ENCODE measurements at places on chromosomes 13 and 19.

DNA sequence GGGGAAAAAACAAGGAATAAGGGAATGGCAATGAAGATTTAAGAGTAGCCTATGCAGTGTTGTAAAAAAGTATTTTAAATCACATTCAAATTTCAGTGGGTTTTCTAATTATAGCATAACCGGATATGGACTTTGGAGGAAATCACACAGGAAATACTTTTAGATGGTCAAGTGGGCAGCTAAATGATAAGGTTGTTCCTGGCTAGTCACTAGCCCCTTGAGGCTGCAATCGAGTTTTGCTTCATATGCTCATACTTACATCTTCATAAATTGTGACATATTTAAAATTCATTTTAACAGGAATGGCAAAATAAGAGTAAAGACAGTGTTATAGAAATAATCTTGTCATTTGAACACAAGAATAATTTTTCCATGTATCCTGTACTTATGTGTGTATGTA, 88.9 kb downstream of the WDFY2 start:
- no peak for DNase-seq

DNA sequence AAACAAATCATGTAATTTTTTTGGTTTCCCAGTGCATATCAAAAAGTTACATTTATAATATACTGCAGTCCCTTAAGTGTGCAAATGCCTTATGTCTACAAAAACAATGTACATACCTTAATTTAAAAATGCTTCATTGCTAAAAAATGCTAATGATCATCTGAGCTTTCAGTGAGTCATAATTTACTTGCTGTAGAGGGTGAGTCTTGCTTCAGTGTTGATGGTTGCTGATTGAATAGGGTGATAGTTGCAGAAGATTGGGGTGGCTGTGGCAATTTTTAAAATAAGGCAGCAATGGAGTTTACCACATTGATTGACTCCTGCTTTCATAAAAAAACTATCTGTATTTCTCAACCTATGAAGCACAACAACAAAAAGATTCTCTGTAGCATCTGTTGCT, 613.9 kb downstream of the TBC1D4 start:
- no peak for DNase-seq

- peak; percentile 88 for DNase-seq
Observed at GRCh38 chr13:101917833-101918661, 465.6 kb downstream of the ITGBL1 start.

GRCh38 chr13:21606251-21606650, 2.3 kb upstream of the MICU2 start:
- DNase-seq: no peak

DNA sequence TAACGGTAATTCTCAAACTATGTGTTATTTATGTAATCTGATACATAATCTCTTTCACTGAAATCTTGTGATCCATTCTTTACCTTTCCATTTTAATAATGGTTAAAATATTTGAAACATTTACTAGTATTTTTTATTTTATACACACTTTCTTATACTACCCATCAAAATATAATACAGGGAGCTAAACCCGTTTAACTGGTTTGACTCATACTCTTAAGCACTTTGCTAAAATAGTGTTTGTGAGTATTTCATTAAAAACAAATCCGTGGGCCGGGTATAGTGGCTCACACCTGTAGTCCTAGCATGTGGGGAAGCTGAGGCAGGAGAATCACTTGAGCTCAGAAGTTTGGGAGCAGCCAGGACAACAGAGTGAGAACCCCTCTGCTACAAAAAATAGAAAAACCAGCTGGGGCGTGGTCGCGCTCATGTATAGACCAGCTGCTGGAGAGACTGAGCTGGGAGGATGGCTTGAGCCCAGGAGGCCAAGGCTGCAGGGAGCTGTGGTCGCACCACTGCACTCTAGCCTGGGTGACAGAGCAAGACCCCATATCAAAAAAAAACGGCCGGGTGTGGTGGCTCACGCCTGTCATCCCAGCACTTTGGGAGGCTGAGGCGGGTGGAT, 43.8 kb upstream of the DCUN1D2 start:
- DNase-seq: no peak

DNA sequence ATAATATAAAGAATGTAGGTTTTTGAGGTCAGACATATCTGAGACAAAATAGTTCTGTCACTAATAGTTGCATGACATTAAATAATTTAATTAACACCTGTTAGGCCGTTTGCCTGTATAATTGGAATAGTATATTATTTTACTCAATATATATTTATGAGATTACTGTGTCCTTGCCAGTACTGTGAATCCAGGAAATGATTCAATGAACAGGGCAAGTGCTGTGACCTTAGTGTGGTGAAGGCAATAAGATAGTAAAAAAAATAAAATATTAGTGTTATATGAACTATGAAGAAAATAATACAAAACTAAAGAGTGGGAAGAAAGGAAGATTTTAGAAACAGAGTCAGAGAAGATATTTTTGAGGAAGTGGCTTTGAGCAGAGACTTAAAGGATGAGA, 403.7 kb downstream of the PCDH9 start:
- DNase-seq: no peak

- DNase-seq: no peak
Observed at GRCh38 chr19:45470762-45471081, 2.9 kb downstream of the FOSB start.

GRCh38 chr13:60654415-60654814, 257.4 kb downstream of the TDRD3 start:
- peak; percentile 0 for DNase-seq

DNA sequence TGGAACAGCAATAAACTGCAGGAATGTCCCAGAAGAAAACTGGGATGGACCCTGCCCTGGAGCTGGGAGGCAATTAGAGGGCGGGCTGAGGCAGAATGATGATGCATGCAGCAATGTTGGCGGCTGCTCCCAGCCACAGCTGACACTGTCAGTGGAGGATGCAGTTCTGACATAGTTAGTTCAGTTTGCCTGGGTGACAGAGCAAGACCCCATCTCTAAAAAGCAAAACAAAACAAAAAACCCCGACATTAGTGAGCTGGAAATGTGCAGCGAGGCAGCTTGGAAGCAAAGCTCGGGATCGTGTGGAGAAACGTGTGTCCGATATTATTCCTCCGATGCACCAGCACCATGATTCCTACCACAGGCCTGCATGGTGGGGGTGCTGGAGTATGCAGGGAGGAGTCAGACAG, 110.1 kb upstream of the UQCRFS1 start:
- DNase-seq: no peak

DNA sequence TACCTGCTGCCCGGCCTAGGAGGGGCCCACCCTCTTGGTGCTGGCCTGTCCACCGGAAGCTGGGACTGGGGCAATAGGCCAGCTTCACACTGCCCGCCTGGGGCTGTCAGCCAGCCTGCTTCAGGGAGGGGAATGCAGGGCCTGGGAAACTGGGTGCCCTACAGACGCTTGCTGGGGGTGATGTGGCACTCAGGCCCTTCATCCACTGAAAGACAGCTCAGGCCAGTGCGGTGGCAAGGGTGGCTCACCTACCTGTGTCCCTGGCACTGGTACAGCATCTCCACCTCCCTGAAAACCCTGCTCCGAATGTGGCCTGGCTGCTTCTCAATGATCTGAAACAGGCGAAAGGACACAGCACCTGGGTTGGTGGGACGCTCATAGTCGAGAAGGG, 7.8 kb downstream of the MKNK2 start:
- no peak for DNase-seq

DNA sequence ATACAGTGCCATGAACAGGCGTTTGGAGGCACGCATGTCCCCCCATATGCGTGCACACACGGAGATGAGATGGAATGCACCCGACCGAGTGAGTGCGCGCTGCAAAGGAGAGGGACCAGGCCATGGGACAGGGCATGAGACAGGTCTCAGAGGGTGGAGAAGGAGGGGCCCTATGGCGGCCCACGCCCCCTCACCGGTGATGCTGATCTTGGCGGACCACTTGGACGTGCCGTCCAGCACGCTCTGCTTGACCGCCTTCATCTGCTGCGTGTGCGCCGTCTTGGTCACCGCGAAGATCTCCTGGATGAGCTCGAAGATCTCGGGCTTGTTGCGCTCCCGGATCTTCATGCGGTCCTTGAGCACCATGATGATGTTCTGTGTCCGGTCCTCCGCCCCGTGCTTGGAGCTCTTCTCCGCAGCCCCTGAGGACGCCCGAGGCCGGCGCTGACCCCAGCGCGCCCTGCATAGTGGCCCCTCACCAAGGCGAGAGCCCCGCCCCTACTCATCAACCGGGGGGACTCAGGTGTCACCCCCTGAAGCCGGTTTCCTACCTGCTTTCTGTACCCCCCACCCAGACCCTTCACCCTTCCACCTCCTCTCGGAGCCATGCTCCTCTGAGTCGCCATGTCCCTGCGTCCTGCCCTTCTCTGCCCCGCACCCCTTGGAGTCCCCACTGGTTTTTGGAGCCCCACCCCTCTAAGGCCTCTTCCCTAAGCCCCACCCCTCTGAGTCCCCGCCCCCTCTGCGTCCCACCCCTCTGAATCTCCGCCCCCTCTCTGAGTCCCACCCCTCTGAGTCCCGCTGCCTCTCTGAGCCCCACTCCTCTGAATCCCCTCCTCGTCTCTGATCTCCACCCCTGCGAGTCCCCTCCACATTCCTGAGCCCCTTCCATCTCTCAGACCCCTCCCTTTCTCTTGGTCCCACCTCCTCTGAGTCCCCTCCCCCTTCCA, 40.8 kb downstream of the UNC13A start:
- no peak for DNase-seq

GRCh38 chr13:81207636-81208035, 866.7 kb upstream of the SPRY2 start:
- DNase-seq: no peak

DNA sequence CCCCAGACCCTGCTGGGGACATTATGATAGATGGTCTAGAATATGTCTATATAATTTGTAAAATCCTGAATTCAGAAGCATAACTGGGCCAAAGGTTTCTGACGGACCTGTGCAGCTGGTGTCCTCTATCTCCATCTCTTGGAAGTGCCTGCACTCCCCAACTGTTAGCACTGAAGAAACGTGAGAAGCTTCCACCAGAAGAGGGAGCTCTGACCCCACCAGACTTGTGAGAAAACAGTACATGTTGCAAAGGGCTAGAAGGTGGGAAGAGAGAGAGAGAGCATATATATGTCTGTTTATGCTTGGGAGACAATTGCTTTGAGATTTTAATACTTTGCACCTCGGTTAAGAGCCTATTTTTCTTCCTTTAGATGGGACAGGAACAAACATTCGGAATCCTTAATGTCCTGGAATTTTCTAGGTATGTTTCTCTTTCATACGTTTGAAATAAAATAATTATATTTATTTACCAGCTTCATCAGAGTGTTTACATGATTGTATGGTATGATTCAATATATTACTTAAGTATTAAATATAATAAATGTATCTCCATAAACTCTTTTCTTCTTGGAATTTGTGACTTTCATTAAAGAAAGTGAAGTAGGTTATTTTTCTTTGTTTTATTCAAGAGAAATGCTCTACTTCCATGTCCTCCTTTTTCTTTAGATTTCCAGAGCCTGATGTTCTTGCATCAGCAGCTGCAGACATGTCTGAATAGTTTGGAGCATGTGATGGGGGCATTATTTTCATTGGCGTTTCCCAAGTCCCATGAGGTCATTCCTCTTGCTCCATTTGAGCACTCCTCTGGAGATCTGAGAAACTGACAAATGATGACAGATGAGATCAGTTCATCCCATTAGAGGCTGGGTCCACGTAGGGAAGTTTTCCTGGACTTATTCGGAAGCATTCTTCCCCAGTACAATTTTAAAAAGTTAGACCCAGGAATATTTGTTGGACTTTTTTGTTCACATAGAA, 202.9 kb downstream of the ATP8A2 start:
- peak; percentile 77 for DNase-seq

- DNase-seq: no peak
Observed at GRCh38 chr19:7607874-7608560, 12.4 kb downstream of the CAMSAP3 start.

DNA sequence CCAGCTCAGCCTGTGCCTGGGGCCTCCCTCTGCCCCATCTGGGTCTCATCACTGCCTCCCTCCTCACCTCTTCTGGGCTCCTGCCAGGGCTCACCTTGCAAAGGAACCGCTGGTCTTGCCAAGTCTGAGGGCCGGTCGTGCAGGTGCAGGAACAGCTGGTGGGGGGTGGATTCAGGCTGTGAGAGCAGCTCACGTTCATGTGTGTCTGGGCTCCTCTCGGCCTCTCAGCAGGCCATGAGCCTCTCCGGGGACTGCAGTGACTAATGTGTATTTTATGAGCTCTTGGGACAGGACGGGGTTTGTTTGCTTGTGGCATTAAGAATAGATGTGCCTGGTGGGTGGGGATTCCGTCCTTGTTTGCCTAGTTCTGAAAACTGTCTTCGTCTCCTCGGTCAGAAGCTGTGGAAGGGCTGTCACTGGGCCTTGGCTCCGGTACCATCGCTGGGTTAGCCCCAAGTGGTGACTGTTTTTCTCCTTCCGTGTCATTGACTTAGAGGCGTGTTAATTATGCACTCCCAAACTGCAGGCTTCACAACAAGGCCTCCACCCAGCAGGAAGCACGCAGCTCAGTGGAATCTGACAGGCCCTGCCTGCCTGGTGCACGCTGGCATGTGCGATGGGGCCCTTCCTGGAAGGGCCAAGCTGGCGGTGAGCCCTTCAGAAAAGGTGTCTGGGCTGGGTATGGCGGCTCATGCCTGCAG, 77.6 kb downstream of the KDM4B start:
- peak; percentile 96 for DNase-seq

DNA sequence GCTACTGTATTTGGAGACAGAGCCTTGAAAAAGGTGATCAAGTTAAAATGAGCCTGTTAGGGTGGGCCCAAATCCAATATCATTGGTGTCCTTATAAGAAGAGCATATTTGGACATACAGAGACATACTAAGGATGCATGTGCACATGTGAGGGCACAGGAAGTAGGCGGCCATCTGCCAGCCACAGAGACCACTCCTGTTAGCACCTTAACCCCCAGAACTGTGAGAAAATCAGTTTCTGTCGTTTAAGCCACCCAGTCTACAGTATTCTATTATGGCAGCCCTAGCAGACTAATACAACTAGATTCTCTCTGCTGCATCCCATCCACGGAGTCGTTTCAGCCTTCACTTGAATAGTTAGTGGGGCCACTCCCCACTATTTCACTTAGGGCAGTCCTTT, 39.4 kb upstream of the DGKH start:
- DNase-seq: no peak

GRCh38 chr13:53326716-53327115, 298.1 kb downstream of the OLFM4 start:
- DNase-seq: no peak

DNA sequence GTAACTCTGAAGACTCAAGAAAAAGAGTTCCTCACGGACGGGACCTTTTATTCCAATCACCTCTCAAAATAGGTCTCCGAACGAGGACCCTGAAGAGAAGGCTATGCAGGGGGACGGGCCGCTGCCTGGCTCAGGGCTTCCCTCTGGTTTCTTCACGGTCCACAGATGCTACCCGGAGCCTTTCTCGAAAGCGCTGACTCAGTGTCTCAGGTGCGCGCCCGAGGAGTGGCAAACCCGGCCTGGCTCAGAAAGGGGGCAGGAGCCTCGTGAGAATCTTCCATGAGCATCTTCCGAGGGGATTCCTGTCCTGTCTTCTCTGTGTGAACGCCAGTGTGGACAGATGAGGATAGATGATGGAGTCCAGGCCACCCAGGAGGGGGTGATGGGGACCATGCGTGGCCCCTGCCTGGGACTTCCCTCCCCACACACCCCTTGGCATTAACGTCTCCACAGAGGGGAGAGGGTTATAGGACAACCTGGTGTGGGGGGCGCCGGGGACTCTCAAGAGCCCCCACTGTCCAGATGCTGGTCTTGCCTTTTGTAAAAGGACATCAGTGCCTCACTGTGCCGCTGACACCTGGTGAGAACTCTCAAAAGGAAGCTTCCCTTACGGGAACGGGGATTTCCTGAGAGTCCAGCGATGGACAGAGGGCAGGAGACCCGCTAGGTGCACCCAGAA, 16.5 kb downstream of the LSM4 start:
- DNase-seq: no peak

GRCh38 chr13:98301721-98302120, 124.7 kb upstream of the RNF113B start:
- no peak for DNase-seq
